ENCODE measurements at places on chromosomes 11 and 22.

- DNase-seq, result no peak
These were observed 11.1 kb downstream of the MMP20 start for GRCh38 chr11:102614031-102614430.

- no peak for DNase-seq
These were observed 63.8 kb downstream of the ST14 start for GRCh38 chr11:130223291-130223971.

GRCh38 chr22:30250661-30251267, 4.2 kb upstream of the LIF start:
- no peak for DNase-seq

- DNase-seq, result peak; percentile 63
These were observed 13.7 kb upstream of the ST3GAL4 start for GRCh38 chr11:126341760-126342161.

DNA sequence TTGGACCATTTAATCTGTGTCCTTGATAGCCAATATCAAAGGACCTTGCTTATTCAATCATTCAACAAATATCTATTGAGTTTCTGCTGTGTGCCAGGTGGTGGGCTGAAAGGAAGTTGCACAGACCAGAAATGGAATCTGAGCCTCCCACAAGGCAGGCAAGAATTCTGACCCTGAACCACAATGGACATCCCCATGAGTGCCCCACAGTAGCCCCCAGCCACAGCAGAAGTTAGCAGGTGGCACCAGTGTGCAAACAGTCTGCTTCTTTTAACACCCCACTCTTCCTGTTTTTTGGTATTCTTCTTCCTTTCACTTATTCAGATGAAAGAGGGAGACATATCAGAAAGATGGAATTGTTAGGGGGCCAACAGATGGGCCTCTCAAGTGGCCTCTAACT, 12.2 kb upstream of the SERPING1 start:
- DNase-seq, result no peak

- DNase-seq, result no peak
These were observed 479.8 kb downstream of the OPCML start for GRCh38 chr11:133052537-133052936.

DNA sequence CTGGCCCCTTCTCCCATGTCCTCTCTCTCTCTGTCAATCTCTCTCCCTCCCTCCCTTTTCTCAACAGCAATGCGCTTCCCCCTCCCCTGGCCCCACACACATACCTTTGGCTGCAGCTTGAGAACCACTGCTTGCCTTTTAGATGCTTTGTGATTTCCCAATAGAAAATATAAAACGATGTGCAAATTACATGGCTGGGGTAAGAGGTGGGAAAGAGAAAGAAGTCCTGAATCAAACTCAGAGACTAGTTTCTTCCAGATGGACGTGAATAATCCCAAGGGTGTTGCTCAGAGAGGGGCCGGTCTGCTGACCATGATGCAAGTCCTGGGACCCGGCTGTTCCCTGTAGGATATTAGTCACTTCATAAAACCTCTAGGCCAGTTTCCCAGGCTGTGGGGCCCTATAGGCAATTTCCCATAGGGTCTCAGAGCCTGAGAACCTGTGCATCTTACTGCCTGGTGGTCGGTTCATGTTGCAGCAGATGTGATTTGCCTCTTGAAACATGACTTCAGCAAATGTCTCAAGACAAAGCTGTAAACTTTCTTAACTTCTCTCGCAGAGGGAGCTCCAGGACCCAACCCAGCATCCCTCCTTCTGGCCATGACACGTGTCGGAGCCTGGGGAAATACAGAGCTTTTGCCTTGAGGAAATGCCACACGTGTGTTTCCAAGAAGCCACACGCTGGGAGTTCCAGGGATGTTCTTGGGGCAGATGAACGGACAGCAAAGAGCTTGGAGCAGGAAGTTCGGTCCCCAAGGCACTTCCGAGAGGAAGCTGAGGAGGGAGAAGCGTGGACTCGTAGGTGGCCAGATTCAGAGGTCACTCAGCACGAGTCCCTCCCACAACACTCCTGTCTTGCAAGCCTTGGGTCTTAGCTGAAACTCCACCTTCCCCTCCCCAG, 34.5 kb upstream of the ETS1 start:
- peak; percentile 62 for DNase-seq

GRCh38 chr11:50080256-50080655, 47.6 kb downstream of the OR4C45 start:
- no peak for DNase-seq

DNA sequence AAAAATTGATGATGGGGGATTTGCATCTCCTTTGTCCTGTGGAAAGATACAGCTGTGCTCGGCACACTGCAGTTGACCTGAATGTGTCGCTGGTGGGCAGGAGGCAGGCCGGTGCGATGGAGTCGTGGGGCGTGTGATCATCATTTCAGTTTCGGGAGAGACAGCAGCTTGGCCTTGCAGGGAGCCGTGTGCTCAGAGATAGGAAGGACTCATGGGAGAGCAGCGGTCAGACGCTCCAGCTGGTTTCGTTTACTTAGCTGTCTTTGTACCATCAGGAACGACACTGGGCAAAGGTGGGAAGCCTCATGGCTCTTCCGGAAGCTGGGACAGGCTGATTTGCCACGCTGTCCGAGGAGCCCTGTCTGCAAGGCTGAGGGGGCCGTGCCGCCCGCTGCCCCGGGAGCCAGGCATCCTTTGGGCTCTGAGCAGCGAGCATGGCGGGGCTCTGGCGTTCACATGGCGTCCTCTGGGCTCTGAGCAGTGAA, 32.7 kb downstream of the GRAMD4 start:
- DNase-seq, result no peak

DNA sequence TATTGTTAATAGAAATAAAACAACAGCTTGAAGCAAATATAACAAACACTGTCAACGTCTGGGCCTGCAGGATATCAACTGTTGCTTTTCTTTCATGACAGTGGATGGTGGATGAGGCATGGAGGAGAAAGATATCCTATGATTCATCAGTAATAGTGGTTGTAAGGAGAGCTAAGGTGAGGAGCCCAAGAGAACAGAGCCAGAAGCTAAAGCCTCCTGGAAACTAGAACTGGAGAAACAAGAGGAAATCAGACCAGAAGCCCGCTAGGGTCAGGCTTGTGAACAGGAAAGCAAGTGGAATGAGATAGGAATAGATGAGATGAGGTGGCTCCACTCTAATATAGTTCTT, 37.7 kb upstream of the MMP12 start:
- DNase-seq, result no peak

DNA sequence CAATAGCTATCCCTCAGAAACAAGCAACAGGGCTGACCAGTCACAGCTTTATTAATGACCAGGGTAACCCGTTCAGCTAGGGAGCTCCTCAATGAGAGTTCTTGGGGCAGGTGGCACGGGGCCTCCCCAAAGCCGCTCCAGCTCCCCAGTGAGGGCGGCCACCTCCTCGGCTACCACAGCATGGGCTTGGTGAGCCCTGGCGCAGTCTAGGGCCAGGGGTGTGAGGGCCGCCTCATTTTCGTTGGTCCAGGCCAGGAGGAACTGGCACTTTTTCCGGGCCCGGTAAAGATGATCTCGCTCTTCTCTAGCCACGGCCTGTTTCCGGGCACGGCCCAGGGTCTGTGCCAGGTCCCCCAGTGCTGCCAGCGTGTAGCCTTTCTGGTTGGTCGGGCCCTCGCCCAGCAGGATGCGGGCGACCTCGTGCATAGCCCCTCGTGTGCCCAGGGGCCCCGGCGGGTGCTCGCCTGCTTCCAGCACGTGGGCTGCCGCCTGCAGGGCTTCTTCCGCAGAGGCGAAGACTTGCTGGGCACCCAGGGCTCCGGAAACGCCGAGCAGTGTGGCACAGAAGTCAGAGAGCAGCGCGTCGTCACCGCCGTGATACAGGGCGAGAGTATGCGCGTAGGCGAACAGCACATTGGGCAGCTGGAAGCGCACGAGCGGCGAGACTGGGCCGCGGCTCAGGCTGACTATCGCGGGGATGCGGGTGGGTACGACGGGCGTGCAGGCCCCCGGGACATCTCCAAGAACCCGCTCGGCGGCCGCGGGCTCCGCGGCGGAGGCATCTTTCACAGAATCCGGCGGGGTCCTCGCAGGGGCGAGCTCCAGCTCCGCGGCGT, 913 bp downstream of the ZNHIT2 start:
- no peak for DNase-seq

DNA sequence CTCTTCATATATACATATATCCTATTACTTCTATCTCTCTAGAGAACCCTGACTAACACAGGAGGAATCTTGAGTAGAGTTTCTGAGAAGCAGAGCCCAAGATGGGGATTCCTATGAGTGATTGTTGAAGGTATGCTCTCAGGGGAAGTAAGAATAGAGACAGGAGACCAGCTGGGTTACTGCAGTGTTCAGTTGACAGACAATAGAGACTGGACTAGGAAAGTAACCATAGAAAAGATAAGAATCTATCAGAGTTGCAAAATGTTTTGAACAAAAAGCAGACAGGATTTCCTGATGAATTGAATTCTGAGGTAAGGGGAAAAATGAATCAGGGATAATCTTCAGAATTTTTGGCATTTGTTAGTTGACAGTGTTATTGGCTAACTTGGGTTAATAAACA, 54.4 kb downstream of the SLC17A6 start:
- no peak for DNase-seq

DNA sequence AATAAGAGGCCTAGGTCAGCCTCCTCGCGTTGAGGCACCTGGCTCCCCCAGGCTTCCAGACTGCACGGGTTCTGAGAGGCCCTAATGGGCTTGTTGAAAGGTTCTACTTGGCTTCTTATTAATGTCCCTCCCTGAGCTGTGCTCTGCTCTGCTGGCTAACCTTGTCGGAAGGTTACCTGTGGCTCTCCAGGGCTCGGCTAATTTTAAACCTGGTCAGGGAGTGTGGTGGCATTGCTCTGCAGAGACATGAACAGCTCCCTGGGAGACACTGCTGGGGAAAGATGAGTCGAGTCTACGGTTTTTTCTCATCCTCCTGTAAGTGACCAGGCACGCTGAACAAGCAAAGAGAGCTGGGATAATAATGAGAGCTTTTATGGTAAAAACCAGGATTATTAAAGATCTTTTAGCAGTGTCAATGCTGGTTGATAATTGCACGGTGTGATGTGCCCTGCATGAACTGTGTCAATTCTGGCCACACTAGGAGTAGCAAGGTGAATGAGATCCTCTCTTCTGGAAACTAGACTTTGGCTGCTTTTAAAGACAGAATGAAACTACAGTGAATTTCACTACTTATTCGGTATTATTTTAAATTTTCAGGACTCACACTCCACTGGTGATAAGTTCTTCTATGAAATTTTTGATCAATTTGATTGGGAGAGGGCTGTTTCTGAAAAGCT, 70.7 kb downstream of the TEAD1 start:
- no peak for DNase-seq

- DNase-seq, result no peak
These were observed 103.0 kb downstream of the ARHGAP42 start for GRCh38 chr11:100790073-100790472.

- DNase-seq, result no peak
These were observed 65.3 kb upstream of the LINC01488 start for GRCh38 chr11:69416143-69416515.

DNA sequence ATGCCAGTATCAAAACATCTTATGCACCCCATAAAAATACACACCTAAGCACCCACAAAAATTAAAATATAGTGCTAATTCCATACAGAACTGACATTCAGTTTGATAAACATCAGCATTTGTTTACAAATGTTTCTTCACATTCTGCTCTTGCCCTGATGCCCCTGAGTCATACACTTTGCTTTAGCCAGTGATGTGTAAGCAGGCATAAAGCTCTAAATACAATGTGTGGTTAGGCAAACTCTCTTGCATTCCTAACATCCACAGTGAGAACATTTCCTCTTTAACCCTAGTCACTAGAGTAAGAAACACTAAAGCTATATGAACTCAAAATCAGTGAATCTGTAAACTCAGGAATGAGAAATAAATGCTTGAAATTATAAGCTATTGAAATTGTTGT, 1060.7 kb downstream of the FAM181B start:
- no peak for DNase-seq

- no peak for DNase-seq
These were observed 9.2 kb downstream of the PRR5 start for GRCh38 chr22:44711241-44711560.

GRCh38 chr11:34044664-34045485, 6.7 kb upstream of the CAPRIN1 start:
- DNase-seq, result peak; percentile 63

GRCh38 chr11:130848361-130849214, 67.7 kb downstream of the SNX19 start:
- DNase-seq, result no peak

DNA sequence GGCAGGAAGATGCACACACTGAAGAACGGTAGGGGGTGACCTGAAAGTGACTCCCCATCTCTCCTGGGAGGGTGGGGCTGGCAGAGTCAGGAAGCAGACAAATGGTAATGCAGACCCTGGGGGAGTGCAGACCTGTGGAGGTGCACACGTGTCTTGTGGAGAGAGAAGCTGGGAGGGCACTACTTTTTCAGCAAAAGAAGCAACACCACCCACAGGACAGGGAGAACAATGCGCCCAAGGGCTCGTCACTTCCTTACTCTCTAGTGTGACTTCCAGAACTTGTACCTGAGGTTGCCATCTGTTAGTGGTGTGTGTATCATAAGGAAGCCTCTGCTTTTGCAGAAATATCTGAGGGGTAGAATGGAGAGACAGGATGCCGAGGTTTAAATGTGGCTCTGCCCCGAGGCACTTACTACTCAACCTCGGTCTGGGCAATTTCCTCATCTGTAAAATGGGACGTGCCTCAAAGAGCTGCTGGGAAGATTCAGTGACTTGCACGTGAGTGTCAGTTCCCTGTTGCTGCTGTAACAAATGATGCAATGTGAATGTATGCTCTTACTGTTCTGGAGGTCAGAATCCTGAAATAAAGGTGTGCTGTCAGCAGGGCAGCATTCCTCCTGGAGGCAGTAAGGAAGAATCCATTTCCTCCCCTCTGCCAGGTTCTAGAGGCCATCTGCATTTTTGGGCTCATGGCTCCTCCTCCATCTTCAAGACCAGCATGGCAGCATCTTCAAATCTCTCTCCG, 323.4 kb downstream of the SHANK2 start:
- DNase-seq, result no peak

DNA sequence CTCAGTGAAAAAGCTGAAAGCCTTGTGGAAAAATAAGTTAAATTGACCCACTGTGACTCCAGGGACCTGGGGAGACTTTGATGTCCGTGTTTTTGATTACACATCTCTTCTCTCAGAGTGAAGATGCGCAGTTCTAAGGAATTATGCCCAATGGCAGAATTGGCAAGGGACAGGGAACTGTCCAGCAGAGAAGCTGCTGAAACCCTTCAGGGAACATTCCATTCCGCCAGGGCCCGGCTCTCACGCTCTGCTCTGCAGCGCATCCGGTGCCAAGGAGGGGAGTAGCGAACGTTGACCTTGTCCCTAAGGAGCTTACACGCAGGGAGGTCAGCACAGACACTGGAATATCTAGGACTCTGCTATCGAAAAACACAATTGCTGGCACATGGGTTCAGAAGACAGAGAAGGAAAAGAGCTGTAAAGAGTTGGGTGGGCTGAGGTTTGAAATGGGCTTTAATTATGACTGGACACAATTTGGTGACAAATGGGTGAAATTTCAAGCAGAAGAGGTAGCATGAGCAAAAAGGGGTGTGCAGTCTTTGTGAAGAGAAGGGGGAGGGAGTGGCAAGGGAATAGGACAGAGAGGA, 64.5 kb upstream of the B3GAT1 start:
- DNase-seq, result no peak
